ENCODE measurements at places on chromosomes 13 and 19. TPM values are rescaled to one million over a fixed set of nuclear protein-coding genes. Genes with fewer than 3 reads are reported as not detected.

The CDX2 gene
- total RNA-seq = not detected

DNA sequence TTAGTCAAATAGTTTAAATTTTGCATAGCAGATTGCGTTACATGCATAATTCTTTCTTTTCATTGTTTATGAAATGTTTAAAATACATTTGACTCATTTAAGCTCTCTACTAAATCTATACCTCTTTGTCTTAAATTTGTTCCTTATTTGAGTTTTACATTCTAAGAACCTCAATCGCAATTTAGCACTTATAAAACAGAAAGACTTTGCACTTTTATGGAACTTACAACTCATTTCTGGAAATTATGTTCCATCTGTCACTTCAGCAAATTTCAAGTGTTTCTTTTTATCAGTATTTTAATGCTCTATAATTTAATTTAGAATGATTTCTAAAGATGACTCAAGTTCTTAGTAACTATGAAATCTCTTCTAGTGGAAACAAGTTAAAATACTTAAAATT lies 1505.8 kb upstream of the SPRY2 start:
- no peaks in the 10 kb centered on the region for H3K4me1 ChIP-seq
- no peaks in the 10 kb centered on the region for H3K36me3 ChIP-seq
- H3K27ac ChIP-seq = no peak overlapping the region
- no peak for DNase-seq

DNA sequence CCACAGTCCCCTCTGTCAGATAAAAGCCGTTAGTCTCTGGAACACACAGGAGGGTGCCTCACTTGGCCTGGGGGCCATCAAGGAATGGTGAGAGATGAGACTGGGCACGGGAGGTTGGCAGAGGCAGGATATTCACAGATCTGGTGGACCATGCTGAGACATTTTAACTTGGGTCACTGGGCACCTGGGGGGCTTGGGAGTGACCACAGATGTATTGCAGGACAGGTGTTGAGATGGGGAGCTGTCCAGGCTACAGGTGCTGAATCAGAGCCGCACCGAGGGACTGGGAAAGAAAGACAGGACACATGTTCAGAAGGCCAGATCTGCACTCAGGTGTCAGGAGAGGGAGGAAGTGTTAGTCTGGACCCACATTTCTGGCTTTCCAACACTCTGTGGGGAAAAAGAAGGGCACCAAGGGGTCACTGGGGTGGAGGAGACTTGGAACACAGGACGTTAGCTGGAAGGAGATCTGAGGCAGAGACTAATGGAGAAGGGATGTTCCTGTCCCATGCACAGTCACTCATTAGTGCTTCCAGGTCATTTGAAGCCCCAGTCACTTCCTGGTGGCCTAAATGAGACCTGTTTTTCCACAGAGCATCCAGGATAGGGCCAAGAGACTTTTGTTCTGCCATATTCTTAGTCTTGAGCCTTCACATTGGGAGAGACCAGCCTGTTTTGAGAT lies 56.1 kb downstream of the CHST8 start:
- H3K4me1 ChIP-seq = no peaks in the 10 kb centered on the region
- peaks cover 43% of the 10 kb centered on the region for H3K27me3 ChIP-seq
- no peaks in the 10 kb centered on the region for H3K36me3 ChIP-seq
- DNase-seq = no peak
- no peak overlapping the region for H3K27ac ChIP-seq

GRCh38 chr13:35473802-35474201 lies 2.7 kb downstream of the MAB21L1 start:
- H3K4me1 ChIP-seq = no peaks in the 10 kb centered on the region
- no peak for DNase-seq
- H3K4me3 ChIP-seq = no peak overlapping the region
- no peak overlapping the region for H3K27ac ChIP-seq

GRCh38 chr19:49297403-49297802 lies 27.6 kb downstream of the SLC6A16 start:
- no peak overlapping the region for H3K27ac ChIP-seq
- no peaks in the 10 kb centered on the region for H3K27me3 ChIP-seq
- no peak for DNase-seq
- H3K4me3 ChIP-seq = no peak overlapping the region

The MUC16 gene
- not detected for total RNA-seq

DNA sequence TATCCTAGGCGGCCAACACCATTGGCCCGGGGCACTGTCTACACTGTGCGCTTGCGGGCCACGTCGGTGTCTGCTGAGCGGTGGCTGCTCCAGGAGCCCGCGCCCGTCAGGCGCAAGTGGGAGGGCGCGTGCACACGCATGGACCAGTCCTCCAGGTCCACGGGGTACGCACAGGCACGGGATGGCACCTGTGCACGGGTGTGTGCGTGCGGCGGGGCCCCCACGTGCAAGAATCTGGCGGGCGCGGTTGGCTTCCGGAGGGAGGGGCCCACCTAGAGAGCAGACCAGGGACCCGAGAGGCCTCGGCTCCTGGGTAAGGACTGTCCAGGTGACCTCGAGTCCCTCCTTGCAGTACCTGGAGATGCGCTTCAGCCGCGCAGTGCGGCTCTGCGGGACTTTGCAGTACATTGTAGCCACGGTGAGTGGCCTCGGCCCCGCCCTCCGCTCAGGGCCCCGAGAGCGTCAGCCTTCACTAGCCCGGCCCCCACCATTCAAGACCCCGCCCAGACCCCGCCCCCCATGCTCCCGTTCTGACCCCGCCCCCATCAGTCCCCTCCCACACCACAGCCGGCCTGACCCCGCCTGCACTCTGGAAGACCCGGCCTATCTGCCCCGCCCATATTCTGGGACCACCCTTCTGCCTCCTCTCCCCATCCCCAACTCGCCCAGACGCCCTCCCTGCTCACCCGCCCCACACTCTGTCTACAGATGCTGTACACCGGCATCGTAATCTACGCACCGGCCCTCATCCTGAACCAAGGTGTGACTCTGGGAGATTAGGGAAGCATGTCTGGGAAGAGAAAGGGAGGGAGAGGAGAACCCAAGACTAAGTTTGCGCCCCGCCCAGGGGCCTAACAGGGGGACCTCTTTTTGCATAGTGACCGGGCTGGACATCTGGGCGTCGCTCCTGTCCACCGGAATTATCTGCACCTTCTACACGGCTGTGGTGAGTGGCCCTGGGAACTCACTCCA lies 2.3 kb downstream of the SLC5A5 start:
- no peaks in the 10 kb centered on the region for H3K36me3 ChIP-seq
- H3K27ac ChIP-seq = no peak overlapping the region
- peaks cover 5% of the 10 kb centered on the region for H3K4me1 ChIP-seq
- peak overlapping the region; percentile 31 for H3K4me3 ChIP-seq

The ZNF497 gene
- total RNA-seq = 3.4 TPM

DNA sequence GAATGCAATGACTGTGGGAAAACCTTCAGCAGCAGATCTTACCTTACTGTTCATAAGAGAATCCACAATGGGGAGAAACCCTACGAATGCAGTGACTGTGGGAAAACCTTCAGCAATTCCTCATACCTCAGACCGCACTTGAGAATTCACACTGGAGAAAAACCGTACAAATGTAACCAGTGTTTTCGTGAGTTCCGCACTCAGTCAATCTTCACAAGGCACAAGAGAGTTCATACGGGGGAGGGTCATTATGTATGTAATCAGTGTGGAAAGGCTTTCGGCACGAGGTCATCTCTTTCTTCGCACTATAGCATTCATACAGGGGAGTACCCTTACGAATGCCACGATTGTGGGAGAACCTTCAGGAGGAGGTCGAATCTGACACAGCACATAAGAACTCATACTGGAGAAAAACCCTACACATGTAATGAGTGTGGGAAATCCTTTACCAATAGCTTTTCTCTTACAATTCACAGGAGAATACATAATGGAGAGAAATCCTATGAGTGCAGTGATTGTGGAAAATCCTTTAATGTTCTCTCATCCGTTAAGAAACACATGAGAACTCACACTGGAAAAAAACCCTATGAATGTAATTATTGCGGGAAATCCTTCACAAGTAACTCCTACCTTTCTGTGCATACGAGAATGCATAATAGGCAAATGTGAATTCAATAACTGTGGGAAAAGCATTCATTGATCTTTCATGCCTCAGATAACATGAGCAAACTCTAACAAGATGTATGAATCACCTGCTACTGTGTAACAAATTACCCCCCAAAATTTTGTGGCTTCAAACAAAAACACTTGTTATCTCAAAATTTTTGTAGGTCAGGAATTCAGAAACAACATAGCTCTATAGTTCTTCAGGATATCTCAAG lies 13.8 kb downstream of the ZNF557 start:
- no peaks in the 10 kb centered on the region for H3K4me1 ChIP-seq
- no peak for DNase-seq
- no peak overlapping the region for H3K27ac ChIP-seq
- H3K27me3 ChIP-seq = no peaks in the 10 kb centered on the region
- H3K4me3 ChIP-seq = no peak overlapping the region
- peaks cover 65% of the 10 kb centered on the region for H3K36me3 ChIP-seq

- H3K36me3 ChIP-seq = no peaks in the 10 kb centered on the region
- H3K4me3 ChIP-seq = no peak overlapping the region
- H3K27ac ChIP-seq = no peak overlapping the region
- no peaks in the 10 kb centered on the region for H3K27me3 ChIP-seq
- DNase-seq = no peak
- peaks cover 8% of the 10 kb centered on the region for H3K4me1 ChIP-seq
Observed at GRCh38 chr13:86447479-86447878, 648.3 kb upstream of the SLITRK6 start.

GRCh38 chr19:12938779-12939601 lies 581 bp downstream of the CALR start:
- H3K27me3 ChIP-seq = no peaks in the 10 kb centered on the region
- H3K4me3 ChIP-seq = peak overlapping the region; percentile 91
- H3K27ac ChIP-seq = peak overlapping the region; percentile 95
- DNase-seq = no peak

- H3K27me3 ChIP-seq = no peaks in the 10 kb centered on the region
- H3K36me3 ChIP-seq = no peaks in the 10 kb centered on the region
- DNase-seq = no peak
- no peaks in the 10 kb centered on the region for H3K4me1 ChIP-seq
- H3K27ac ChIP-seq = no peak overlapping the region
Observed at GRCh38 chr19:44702551-44703176, 3.7 kb downstream of the CEACAM16 start.

The PRTN3 gene
- not detected for total RNA-seq

DNA sequence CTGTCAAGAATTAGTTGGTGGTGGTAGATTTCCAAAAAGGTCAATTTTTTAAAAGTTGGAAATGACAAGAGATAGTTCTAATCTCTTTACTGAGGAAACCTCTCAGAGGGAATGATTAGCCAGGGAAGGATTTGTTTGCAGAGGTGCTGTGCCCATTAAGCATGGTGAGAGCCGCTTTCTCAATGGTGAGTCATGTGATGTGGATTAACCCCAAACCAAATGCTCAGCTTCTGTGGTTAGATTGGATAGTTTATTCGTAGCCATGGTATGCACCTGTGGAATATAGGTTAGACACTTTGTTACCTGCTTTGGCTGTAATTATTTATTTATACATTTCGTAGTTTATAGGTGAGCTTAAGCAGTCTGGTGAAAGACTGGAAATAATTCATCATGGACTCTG lies 7.1 kb downstream of the HNRNPM start:
- H3K27ac ChIP-seq = no peak overlapping the region
- H3K36me3 ChIP-seq = peaks cover 50% of the 10 kb centered on the region
- H3K27me3 ChIP-seq = no peaks in the 10 kb centered on the region

The WTIP gene
- 4.7 TPM for total RNA-seq
